GM23248 (cell line): ENCODE measurements at places on chromosomes 11 and 22.

DNA sequence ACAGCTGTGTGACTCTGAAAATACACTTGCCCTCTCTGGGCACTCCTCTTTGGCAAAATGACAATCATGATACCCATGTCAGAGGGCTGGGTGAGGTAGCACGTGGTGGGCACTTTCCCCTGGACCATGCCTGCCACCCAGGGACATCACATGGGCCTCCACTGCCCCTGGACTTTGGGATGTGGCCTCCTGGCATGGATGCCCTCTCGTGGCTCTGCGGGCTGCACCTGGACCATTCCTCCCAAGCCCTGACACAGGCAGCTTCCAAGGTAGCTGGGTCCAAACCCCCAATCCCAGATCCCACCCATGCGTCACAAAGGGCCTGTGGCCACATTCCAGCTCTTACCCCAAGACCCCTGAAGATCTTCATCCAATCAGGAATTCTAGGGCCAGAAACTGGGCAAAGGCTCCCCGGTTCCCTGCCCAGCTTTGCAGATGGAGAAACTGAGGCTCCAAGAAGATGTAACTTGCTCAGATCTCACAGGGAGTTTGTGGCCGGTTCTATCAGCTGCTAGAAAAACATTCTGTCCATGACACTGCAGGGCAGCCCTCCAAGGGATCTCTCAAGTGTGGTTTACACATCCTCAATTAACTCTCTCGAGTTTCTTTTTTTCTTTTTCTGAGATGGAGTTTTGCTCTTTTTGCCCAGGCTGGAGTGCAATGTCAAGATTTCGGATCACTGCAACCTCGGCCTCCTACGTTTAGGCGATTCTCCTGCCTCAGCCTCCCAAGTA is 35.4 kb upstream of the CYB5R3 start:
- DNase-seq, result peak; percentile 56

DNA sequence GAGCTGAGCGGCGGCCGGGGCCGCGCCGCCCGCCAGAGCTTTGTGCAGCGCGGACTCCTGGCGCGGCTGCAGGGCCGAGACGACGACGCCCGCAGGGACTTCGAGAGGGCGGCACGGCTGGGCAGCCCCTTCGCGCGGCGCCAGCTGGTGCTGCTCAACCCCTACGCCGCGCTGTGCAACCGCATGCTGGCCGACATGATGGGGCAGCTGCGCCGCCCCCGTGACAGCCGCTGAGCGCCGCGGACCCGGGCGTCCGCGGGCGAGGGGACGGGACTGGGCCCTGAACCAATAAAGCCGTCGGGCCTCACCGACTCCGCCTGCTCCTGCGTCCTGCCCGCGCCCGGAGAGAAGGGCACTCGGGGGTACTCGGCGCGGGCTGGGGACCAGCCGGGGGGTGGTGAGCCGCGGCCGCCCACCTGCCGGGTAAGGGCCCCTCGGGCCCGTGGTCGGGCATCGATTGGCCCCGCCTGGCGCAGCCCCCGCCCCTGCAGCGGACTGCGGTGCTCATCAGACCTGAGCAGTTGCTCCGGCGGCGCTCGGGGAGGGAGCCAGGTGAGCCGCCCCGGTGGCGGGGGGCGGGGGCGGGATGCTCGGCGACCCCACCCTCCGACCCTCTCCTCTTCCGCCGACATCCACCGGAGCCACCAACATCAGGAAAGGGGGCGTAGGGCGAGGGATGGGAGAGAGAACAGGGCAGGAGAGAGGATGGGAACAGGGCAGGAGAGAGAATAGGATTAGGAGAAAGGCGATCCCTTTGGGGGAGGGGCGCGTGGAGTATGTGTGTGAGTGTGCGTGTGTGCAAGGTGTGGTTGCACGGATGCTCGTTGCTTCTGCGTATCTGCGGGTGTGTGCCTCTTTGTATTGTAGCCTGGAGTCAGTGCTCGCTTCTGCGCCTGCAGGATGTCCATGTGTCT is at the start of gene TMEM25:
TSS of gene TMEM25 (plus strand) at position 510 of the 914 bp plus-strand sequence. CDS start 610 bp downstream, outside the sequence.
- peak; percentile 64 for DNase-seq

GRCh38 chr11:62444835-62445234 is 26.0 kb downstream of the SCGB1A1 start:
- no peak for DNase-seq

GRCh38 chr22:44143105-44143474 is 37.6 kb upstream of the PARVG start:
- DNase-seq, result no peak

DNA sequence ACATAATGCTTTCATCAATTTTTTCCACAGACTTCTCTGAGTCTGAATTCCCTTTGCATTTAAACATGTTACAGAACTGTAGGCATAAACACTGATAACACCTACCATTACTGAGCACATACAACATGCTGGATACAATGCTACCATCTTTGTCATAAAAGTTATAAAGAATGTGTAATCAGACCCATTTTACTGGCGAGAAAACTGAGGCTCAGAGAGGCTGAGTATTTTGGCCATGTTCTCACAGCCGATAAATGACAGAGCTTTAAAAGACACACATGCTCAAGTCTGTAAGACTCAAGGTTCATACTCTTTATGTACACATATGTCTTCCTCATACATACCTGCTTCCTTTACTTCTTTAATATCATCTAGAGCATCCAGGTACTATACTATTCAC is 2.6 kb downstream of the RRAS2 start:
- DNase-seq, result no peak

DNA sequence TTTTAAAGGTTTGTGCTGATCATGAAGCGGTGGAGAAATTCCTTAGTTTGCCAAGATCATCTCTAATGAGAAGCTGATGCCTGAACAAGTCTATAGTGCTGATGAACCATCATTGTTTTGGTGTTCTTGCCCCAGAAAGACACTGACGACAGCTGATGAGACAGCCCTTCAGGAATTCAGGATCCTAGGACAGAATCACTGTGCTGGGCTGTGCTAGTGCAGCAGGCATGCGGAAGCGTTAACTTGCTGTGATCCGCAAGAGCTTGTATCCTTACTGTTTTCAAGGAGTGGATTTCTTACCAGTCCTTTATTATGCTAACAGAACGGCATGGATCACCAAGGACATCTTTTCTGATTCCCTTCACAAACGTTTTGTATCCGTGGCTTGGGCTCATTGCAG is 104.1 kb downstream of the TBC1D22A start:
- DNase-seq, result peak; percentile 95

GRCh38 chr22:18121506-18121905 is 10.9 kb downstream of the TUBA8 start:
- DNase-seq, result no peak

GRCh38 chr22:50627642-50628542 is at the start of gene ARSA:
Gene ARSA, minus strand, starts transcription at chr22:50628152. Its CDS starts 373 bp downstream, at chr22:50627779.
- DNase-seq, result peak; percentile 94

DNA sequence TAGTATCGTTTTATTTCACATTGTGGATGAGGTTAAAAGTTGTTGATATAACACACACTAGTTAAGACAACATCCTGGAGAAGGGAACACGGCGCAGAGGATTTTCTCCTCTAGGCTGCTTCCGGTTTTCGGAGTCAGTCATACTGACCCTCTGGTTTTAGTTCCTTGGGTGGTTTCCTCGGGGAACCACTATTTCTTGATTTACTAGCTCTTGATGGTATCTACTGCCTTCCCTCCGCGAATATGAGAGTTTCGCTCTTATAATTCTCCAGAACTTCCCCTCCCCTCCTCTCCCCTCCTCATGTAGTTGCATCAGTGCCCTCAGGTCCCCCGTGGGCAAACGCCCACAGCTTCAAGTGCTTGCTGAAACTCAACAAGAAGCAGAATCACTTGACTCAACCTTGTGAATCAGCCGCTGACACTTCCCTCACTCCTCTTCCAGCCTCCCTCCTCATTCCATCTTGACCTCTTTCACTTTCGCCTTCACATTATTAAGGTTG is 15.9 kb upstream of the APOBEC3A start:
- DNase-seq, result no peak

- DNase-seq, result peak; percentile 34
Measured at GRCh38 chr11:12906501-12906900, 102.6 kb upstream of the RASSF10 start.

- DNase-seq, result peak; percentile 66
Measured at GRCh38 chr11:75820645-75821044, 5.6 kb downstream of the UVRAG start.

DNA sequence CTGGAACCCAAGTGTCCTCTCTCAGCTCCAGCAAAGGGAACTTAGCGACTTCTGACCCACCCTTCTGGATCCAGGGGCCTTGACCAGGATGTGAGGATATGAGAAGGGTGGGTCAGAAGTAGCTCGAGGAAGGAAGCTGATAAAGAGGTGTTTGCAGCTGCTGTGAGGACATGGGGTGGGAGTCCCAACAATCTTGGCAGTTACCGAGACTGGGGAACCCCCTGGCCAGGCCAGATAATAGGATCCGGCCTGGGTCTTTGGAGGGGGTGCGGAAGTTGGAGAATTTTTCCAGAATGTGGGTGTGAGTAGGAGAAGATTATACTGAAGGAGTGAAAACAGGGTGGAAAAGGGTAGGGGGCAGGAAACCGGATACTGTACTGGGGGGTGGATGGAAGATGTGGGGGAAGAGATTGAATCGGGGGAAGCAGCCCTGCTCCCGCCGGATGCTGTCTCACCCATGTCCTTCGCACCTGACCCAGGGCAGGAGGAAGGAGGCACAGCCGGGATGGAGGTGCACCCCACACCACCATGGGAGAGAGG is 2.8 kb upstream of the MCAM start:
- DNase-seq, result no peak

- DNase-seq, result no peak
Measured at GRCh38 chr22:19997561-19998231, 18.9 kb downstream of the ARVCF start.

GRCh38 chr11:122383186-122383585 is 267.2 kb upstream of the BLID start:
- no peak for DNase-seq

- DNase-seq, result no peak
Measured at GRCh38 chr11:116426761-116427160, 346.0 kb downstream of the BUD13 start.

GRCh38 chr11:10338287-10338686 is 33.4 kb downstream of the ADM start:
- no peak for DNase-seq

DNA sequence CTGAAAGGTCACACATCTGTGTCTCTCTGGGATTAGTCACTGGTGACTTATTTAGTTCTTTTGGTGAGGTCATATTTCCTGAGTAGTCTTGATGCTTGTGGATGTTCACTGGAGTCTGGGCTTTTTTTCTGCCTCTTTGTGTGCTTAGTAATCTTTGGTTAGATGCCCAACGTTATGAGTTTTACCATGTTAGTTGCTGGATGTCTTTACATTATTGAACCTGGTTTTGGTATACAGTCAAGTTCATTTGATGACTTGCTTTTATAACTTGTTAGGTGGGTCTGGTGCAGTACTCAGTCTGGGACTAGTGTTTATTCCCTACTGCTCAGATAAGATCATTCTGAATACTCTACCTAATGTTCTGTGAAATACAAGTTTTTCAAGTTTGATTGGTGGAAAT is 26.2 kb upstream of the SLC37A2 start:
- DNase-seq, result peak; percentile 96

GRCh38 chr11:134800130-134800529 is 388.1 kb upstream of the B3GAT1 start:
- no peak for DNase-seq

- DNase-seq, result no peak
Measured at GRCh38 chr11:71156301-71156700, 96.1 kb downstream of the SHANK2 start.

GRCh38 chr11:86067851-86068137 is 1.1 kb downstream of the PICALM start:
- no peak for DNase-seq

GRCh38 chr22:42866100-42866499 is 9.0 kb upstream of the ARFGAP3 start:
- no peak for DNase-seq

DNA sequence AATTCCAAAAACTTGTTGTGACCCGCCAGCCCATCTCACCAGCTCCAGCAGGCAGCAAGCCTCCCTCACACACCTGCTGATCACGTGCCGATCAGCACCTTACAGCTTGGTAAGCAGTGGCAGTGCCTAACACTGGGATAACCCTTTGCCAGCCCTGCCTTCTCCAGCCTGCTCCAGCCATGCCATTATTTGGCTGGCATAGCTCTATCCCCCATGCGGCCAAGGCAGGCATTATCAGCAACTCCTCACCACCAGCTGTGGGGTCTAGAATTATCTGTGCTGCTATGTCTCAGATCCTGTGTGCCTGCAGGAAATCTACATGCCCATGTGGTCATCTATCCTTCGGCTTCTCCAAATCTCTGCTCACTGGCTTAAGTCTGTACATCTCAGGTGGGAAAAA is 215.0 kb downstream of the ST3GAL4 start:
- DNase-seq, result no peak
